ENCODE measurements at places on chromosomes 4 and X. TPM values are rescaled to one million over a fixed set of nuclear protein-coding genes. Genes with fewer than 3 reads are reported as not detected.
A peak's percentile ranks its signal among the peaks of the same experiment; 100 is the strongest.

GRCh38 chr4:1057403-1057745 lies 45.9 kb downstream of the FGFRL1 start:
- H3K4me3 ChIP-seq: no peak overlapping the region
- peaks cover 11% of the 10 kb centered on the region for H3K4me1 ChIP-seq
- no peaks in the 10 kb centered on the region for H3K27me3 ChIP-seq
- H3K36me3 ChIP-seq: no peaks in the 10 kb centered on the region
- H3K27ac ChIP-seq: no peak overlapping the region
- no peak for DNase-seq

PDGFC gene
- total RNA-seq: 0.10 TPM

PAGE5 gene
- not detected for total RNA-seq

DNA sequence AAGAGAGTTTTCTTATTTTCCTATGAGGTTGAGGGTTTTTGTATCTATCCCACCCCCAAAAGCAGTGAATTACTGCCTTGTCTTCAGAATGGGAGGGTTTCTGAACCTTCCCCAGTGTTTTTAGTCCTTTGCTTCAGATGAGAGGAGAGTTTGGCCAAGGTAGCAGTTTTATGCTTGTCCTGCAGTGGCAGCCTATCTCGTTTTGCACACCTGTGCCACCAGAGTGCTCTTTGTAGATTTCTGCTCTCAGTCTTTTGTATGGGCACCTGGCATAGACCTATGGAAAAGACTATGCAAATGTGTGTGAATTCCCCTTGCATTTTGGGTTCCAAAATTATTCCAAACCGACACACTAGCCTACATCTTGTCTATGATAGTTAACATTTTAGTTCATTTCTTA lies 5.8 kb downstream of the TBC1D19 start:
- H3K27me3 ChIP-seq: no peaks in the 10 kb centered on the region
- H3K36me3 ChIP-seq: no peaks in the 10 kb centered on the region

MGAT4D gene
- not detected for total RNA-seq

DNA sequence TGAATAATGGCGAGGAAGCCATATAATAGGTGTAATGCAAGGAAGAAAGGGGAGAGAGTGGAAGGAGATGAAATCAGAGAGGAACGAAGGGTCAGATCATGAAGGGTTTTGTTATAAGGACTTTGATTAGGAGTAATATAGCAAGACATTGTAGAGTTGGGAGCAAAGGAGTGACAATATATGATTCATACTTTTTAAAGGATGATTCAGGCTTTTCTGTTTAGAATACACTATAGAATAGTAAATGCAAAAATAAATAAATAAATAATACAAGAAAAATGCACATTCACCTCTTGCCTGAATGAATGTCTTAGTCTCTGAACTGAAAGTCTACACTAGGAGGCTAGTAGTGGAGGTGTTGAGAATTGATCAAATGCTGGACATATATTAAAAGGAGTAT lies 1524.4 kb upstream of the AGA start:
- H3K36me3 ChIP-seq: no peaks in the 10 kb centered on the region
- no peak for DNase-seq
- no peaks in the 10 kb centered on the region for H3K27me3 ChIP-seq
- H3K4me3 ChIP-seq: no peak overlapping the region

GRCh38 chr4:28654618-28655017 lies 1794.0 kb downstream of the STIM2 start:
- H3K27ac ChIP-seq: no peak overlapping the region
- no peak for DNase-seq
- no peaks in the 10 kb centered on the region for H3K27me3 ChIP-seq
- no peak overlapping the region for H3K4me3 ChIP-seq
- no peaks in the 10 kb centered on the region for H3K4me1 ChIP-seq
- H3K36me3 ChIP-seq: no peaks in the 10 kb centered on the region

DNA sequence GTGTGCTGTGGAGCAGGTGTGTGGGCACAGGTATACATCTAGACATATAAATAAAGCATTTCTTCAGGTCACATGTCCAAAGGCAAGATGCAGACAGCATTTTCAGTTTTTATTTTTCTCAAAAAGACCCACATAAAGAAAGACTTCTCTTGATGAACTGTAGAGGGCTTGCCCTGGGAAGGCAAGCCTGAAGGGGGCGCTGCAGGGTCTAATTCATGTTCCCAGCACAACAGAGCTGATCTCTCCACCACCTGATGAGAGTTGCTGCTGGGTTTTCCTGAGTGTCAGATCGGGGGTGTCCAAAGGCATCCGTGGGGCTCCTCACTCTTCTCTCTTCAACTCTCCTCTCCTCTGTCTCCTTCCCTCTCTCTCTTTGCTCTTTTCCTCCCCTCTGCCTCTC lies 26.6 kb downstream of the ADRA2C start:
- no peak overlapping the region for H3K27ac ChIP-seq
- no peaks in the 10 kb centered on the region for H3K36me3 ChIP-seq
- no peaks in the 10 kb centered on the region for H3K4me1 ChIP-seq
- no peak overlapping the region for H3K4me3 ChIP-seq

ANXA10 gene
- not detected for total RNA-seq

MGARP gene
- total RNA-seq: not detected

- H3K4me3 ChIP-seq: no peak overlapping the region
- no peaks in the 10 kb centered on the region for H3K36me3 ChIP-seq
- no peak overlapping the region for H3K27ac ChIP-seq
- DNase-seq: no peak
- H3K27me3 ChIP-seq: no peaks in the 10 kb centered on the region
- H3K4me1 ChIP-seq: no peaks in the 10 kb centered on the region
Observed at GRCh38 chr4:69838977-69839376, 21.0 kb downstream of the SULT1E1 start.

SMIM31 gene
- total RNA-seq: not detected

DNA sequence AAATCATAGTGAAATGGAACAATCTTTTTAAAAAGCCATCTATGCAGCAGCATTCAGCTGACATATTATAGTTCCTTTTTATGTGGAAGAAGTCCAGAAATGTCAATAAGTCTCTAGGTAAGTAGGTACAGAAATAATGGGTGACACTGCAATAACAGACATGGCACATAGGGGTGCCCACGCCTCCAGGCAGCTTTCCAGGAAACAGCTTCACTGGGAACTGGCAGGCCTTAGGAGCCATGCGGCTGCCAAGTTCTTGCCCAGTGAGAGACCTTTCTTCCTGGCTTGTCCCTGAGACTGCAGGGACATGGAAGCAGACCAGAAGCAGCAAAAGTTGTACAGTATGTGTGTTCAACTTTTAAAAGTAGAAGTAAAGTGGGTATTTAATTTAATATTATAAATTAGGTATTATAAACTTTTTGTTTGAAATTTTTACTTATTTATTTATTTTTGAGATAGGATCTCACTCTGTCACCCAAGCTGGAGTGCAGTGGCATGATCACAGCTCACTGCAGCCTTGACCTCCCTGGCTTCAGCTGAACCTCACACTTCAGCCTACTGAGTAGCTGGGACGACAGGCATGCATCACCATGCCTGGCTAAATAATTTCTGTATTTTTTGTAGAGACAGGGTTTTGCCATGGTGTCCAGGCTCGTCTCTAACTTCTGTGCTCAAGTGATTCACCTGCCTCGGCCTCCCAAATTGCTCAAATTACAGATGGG lies 12.1 kb upstream of the ETNPPL start:
- H3K4me3 ChIP-seq: no peak overlapping the region
- no peaks in the 10 kb centered on the region for H3K27me3 ChIP-seq
- H3K4me1 ChIP-seq: no peaks in the 10 kb centered on the region
- no peaks in the 10 kb centered on the region for H3K36me3 ChIP-seq
- no peak overlapping the region for H3K27ac ChIP-seq

TCEAL9 gene
- total RNA-seq: 0.39 TPM

- peak overlapping the region; percentile 54 for H3K4me3 ChIP-seq
- H3K4me1 ChIP-seq: peaks cover 46% of the 10 kb centered on the region
- H3K36me3 ChIP-seq: no peaks in the 10 kb centered on the region
- H3K27ac ChIP-seq: peak overlapping the region; percentile 88
Observed at GRCh38 chr4:184268584-184269160, 51.0 kb upstream of the ENPP6 start.

THOC2 gene
- 113 TPM for total RNA-seq

UGT2B15 gene
- not detected for total RNA-seq

- H3K4me1 ChIP-seq: no peaks in the 10 kb centered on the region
- H3K4me3 ChIP-seq: no peak overlapping the region
- H3K27ac ChIP-seq: no peak overlapping the region
- no peak for DNase-seq
- H3K36me3 ChIP-seq: no peaks in the 10 kb centered on the region
- no peaks in the 10 kb centered on the region for H3K27me3 ChIP-seq
Observed at GRCh38 chrX:17642891-17643290, 94.4 kb upstream of the SCML1 start.

HAND2 gene
- total RNA-seq: not detected

- no peaks in the 10 kb centered on the region for H3K36me3 ChIP-seq
- no peaks in the 10 kb centered on the region for H3K4me1 ChIP-seq
- no peak overlapping the region for H3K4me3 ChIP-seq
Observed at GRCh38 chrX:42119076-42119475, 195.7 kb upstream of the CASK start.

Data from B cell (primary cell).